ENCODE measurements at places on chromosomes 12 and 14.

- no peak for DNase-seq
These were observed 64.1 kb downstream of the E2F7 start for GRCh38 chr12:77001276-77001675.

GRCh38 chr14:72792051-72792788, 101.7 kb downstream of the DPF3 start:
- no peak for DNase-seq

GRCh38 chr12:82923935-82924334, 237.2 kb downstream of the TMTC2 start:
- no peak for DNase-seq

DNA sequence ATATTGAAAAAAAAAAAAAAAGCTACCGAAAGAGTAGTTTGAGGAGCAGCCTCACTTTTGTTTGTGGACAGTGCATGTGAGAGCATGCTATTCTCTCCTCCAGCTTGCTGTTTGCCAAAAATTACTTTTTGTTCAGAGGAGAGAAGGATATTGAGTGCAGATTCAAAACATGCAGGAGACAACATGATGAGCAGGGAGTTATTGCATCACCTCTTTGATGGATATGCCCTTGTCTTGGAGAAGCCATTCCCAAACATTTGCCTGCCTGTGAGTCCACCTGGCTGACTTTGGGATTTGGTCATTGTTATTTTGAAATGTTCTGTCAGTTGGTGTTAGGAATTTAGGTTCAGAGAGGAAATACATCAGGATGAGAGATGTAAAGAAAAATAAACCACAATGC, 2.4 kb downstream of the C12orf75 start:
- no peak for DNase-seq

DNA sequence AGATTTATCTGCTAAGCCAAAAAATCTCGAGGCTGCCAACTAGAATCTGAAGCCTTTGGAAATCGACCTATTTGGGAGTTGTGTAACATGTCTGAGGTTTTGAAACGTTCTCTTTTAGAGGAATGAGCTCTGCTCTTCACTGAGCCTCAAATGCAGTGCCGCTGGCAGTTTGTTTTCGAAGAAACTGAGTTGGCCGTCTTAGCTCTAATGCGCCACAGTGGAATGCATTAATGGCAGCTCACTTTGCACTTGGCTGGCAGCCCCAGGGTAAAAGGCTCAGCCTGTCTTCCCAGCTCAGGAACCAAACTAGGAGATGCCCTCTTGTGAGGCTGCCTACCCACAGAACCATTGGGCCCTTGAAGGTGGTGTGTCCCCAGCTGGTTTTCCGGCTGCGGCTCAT, 53.8 kb downstream of the SFSWAP start:
- no peak for DNase-seq

DNA sequence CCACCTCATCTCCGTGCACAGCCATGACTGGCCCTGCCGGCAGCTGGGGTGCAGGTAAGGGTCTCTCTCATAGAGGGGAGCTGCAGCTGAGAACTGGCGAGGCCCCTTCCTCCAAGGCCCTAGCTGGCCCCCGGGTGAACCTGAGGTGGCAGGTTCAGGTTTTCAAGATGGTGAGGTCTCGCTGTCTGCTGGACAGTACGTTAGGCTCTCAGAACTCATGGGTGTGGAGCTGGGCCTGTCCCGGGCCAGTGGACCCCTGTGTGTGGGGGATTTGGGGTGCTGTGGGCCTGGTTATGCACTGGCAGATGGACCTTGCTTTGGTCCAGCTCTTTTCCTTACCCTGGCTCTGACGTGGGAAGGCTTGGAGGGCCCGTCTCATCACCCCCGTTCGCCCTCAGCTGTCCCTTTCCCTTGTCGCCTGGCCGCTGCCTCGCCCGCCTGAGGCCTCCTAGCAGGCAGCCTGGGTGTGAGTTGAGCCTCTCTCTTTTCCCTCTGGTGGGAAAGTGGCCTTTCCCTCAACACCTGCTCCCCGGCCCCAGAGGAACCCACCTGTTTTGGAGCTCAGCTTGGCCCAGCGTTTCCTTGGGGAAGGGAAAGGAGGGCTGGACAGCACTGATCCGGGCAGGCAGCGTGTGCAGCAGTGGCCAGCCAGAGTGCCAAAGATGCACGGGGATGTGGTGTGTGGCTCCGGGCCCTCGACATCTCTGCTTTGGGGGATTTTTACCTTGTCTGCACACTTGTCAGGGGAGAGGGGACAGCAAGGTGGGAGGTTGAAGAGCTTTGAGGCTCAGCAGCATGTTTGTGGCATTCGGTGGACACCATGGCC, 28.3 kb downstream of the IL31 start:
- no peak for DNase-seq

GRCh38 chr12:77062846-77063461, 2.4 kb downstream of the E2F7 start:
- DNase-seq: peak; percentile 67

DNA sequence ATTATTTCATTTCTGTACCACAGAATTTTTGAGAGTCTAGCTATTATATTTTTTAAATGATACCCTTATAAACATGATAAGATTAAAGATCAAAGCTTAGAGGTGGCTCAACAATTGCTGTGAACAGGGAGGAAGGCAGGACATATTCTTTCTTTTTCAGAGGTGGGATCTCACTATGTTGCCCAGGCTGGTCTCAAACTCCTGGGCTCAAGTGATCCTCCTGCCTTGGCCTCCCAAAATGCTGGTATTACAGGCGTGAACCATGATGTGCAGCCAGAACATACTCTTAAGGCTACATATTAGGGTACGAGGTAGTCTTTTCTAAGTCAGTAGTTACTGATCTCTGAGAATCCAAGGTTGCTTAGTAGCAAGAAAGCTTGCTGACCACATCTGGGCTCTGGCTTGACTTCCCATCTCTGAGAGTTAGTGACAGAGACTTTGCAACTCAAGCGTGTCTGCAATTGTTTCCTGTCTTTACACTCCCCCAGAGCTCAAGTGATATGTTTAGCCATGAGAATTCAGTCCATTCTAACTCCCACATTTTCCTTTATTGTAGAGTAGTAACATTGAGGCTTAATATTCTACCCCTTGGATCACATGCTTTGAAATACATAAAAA, 8.6 kb downstream of the RAB5B start:
- DNase-seq: no peak

DNA sequence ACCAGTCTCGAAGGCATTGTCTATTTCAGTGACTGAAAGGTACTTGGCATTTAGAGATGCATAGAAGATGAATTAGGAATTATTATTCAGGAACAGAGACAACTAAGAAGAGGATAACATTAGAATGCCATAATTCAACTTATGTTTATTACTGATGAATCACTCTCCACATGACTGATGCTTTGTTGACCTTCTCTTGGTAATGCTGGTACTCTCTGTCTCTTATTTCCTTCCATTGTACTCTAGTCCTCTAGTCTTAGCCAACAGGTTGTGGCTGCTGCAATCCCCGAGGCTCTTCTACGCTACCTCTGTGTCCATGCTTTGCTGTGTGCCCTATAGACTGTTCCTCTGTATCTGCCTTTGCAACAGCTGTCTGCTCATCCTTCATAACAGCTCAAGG, 652.9 kb downstream of the NRXN3 start:
- no peak for DNase-seq

DNA sequence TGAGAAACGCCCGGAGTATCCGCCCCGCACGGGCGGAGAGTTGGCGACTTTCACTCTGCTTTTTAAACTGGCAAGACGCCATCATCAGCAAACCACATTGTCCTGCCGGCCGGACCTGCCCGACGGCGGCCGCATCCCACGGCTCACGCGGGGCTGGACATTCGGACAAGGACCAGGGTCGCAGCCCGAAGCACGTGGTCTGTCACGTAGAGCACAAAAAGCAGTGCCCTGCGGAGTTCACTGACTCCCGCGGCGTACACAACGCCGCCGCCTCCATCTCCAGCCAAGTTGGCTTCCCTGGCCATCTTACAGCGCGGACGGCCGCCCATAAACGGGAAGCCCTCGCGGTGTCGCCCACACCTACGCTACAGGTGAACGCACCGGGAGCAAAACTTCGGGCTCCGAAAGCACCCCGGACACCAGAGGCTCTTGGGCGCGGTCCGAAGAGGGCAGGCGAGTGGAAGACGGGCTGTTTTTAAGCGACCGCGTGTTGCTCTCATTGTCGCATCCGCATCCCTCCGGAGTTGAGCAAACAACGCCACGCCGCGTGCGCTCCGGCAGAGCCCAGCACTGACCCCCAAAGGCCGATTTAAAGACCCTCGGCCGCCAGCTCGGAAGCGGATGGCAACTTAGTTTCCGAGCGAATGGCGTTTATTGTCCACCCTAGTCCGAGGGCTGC, 966 bp downstream of the SINHCAF start:
- DNase-seq: peak; percentile 47

DNA sequence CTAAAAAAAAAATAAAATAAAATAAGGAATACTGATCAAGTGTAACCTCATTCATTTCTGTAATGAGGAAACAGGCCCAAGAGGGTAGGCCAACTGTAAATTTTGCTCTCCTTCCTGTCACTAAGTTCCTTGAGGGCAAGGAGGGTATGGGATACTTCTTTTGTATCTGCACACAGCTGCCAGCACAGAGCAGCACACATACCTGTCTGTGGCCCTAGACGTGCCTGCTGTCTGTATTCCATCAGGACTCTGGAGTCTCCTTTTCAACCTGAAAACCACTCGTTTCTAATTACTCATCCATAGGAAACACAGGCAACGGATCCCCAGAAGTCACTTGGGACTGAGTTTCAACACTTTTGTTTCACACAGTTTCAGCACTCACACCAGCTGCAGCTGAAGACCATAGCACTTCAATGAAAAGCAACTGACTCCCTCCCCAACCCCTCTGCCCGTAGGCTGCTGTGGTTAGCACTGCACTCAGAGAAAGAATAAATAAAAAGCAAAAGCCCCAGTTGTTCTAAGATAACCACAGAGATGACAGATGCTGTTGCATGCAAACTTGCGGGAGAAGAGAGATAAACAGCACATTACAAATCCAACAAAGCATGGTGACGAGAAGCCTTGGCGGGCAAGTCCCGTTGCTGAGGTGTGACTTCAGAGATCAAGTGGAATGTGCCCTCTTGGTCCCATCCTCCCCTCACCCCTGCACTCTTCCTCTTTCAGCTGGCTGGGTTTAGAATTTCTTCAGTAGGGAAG, 24.9 kb downstream of the CRACR2A start:
- DNase-seq: no peak

- no peak for DNase-seq
These were observed 498.2 kb upstream of the SOX5 start for GRCh38 chr12:24447678-24448077.

GRCh38 chr14:51653079-51653774, 1.5 kb downstream of the FRMD6 start:
- peak; percentile 91 for DNase-seq

GRCh38 chr12:109275173-109275572, 33.9 kb downstream of the FOXN4 start:
- DNase-seq: no peak

DNA sequence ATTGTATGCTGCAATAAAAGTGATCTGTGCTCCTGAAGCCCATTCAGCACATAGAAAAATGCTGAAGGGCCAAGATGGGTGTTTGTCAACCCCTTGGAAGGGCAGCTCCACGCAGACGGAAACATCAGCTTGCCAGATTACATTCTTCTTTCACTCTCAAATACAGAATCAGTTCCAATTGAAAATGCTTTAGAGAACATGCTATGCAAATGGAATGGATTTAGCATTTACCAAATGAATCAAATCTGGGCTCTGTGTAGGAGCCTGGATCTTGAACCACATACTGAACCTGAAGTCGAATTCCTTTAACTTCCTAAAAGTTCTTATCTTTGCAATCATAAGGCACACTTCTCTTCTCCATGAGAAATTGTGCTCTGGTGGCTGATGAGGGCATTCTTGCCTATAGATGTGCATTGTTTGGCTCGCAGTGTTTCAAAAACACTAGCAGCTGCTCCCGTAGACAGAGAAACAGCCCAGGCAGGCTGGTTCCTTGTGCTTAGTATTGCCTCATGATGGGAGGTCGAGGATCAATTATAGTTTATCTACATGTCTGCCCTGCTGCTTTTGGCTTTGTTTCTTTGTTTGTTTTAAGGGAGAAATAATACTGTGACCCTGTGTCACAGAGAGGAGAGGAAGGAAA, 489.8 kb upstream of the FLRT2 start:
- no peak for DNase-seq

GRCh38 chr12:118436002-118436730, 59.8 kb downstream of the SUDS3 start:
- DNase-seq: no peak

- peak; percentile 53 for DNase-seq
These were observed 125.0 kb upstream of the HMGA2 start for GRCh38 chr12:65699251-65699650.

- no peak for DNase-seq
These were observed 68.9 kb downstream of the EML1 start for GRCh38 chr14:99862136-99862535.

DNA sequence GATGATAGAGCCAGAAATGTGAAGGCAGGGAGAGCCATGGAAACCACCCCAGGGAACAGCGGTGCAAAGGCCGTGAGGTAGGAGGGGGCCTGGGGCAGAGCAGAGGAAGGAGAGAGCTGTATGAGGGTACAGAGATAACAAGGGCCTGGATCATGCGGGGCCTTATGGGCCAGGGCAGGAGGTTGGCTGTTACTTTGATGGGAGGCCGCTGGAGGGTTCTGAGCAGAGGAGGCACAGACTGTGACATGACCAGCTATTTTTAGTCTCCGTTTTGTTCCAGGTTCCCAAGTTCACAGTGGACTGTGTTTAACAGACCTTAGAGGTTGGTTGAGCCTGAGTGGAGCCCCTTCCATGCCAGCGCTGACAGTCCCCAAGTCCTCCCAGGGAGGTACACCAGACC, 118.6 kb downstream of the GCH1 start:
- DNase-seq: no peak

GRCh38 chr12:48156652-48157017, 680 bp downstream of the ASB8 start:
- DNase-seq: no peak

DNA sequence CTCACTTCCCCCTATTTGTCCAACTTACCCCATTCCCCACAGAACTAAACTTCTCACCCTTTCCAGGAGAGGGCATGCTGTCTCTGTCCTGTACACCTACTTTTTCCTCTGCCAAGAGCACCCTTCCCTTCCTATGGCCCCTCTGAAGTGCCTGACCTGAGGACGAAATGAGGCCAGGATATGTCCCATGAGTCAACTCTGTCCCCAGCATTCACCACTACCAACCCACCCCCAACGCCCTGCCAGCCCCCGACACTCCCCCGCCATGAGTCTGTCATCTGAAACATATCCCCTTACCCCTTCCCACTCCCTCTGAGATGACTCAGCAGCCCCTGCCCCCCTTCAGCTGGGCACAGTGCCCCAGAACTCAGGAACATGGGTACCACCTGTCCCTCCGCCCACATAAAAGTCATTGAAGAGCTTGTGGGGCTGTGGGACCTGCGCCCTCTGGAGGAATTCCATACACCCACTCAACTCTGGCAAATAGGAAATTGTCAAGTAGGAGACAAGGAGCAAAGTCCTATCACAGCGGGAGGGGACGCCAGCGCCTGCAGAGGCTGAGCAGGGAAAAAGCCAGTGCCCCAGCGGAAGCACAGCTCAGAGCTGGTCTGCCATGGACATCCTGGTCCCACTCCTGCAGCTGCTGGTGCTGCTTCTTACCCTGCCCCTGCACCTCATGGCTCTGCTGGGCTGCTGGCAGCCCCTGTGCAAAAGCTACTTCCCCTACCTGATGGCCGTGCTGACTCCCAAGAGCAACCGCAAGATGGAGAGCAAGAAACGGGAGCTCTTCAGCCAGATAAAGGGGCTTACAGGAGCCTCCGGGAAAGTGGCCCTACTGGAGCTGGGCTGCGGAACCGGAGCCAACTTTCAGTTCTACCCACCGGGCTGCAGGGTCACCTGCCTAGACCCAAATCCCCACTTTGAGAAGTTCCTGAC, 26.3 kb downstream of the ITGA7 start:
- DNase-seq: no peak

Data from SW 1271 (cell line).